NCI-H2029 (cell line): ENCODE measurements at places on chromosomes 3 and 15.

- DNase-seq: no peak
Measured at GRCh38 chr3:155362808-155363689, 69.6 kb upstream of the STRIT1 start.

DNA sequence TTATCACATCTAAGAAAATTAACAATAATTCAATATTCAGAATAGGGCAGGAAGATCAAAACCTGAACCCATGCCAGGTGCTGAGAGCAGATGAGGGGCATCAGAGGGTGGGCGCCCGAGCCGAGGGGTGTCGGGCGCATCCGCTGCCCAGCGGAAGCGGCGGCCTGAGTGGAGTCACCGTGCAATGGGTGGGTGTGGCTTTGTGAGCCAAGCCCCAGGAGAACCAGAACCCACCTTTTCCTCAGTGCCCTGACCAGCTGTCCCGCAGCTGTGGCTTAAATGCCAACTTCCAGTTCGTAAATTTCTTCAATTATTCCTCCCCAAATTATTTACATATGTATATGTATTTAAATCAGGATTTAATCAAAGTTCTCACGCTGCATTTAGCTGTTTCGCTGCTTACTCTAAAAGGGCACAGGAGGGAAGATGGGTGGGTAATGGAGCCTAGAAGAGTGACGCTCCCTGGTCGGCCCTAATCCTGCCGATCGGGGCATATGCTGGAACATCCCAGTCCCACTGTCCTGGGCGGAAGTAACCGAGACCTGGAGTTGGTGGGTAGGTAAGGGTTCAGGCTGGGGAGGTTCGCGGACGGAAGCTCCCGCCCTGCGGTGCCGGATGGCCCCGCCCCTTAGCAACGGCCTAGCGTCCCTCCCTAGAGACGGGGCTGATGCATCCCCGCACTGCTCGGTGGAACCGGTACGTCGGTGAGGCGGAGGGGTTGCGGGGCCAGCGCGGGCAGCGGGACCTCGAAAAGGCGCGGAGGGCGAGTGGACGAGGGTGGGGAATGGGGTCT is 1.3 kb downstream of the DNAH1 start:
- peak; percentile 41 for DNase-seq

DNA sequence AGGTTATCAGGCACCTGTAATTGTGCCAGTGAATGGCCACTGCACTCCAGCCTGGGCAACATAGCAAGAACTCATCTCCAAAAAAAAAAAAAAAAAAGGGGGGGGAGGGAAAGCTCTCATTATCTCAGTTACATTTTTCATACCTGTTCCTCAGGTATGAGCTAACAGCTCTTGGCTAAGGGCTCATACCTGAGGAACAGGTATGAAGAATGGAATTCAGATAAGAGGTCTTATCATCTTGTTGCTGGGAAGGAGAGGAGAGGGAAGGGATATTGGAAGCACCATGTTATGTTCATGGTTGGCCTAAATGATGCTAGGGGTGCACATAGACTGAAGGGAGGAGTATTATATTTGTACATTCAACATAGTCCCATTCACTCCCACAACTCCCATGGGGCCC is 2.6 kb downstream of the SLC15A2 start:
- DNase-seq: no peak

DNA sequence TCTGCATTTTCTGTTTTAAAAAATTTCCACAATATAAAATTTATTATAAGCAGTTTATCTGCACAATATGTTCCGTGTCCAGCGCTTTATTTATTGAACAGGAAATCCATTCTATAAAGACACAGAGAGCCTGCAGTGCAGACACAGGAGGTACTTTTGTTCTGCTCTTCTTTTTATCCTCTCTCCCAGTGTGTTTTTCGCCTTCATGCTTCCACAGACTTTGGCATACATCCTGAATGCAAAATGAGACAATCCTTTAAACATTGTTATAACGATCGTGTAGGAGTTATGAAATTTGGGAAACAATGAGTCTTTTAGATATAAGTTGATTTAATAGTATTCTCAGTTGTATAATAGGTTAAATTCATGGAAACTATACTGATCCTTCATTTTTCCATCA is 749.2 kb downstream of the NAALADL2 start:
- peak; percentile 9 for DNase-seq

DNA sequence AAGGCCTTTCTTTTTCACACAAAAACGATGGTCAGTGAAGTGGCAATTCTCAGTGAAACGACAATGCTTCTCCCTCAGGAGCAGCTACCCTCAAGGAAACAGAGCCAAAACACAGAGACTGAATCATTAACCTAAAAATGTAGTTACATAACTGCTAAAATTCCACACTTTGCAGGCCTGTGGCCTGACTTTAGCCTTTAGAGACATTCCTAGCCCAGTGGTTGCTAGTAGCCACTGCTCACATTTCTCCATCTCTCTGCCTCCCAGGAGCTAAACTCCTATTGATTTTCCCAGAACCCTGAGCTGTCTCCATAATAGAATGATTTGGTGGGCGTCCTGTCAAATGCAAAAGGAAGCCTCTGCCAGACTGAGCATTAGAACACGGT is 630.1 kb upstream of the KCNMB2 start:
- DNase-seq: no peak

DNA sequence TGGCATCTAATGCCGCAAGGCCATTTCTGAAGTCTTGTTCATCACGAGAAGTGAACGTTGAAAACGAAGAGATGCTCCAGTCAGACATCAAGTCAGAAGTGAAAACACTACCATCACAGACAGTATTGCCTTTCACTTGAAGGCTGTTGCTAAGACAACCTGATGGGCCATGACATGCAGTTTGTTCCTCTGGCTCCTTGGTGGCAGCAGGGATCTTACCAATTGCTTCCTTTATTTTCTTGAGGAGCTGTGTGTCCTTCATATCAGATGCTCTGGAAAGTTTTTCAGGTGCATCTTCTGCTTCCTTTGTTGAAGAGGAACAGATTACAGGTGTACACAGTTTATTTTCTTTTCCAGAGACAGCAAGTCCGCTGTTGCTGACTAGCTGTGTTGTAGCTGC is 30.7 kb upstream of the MYLK start:
- DNase-seq: no peak

GRCh38 chr3:123094516-123095313 is 27.9 kb downstream of the PDIA5 start:
- no peak for DNase-seq

GRCh38 chr3:126291537-126291936 is 65.7 kb downstream of the KLF15 start:
- no peak for DNase-seq

GRCh38 chr15:98522127-98522526 is 126.2 kb upstream of the IGF1R start:
- no peak for DNase-seq

DNA sequence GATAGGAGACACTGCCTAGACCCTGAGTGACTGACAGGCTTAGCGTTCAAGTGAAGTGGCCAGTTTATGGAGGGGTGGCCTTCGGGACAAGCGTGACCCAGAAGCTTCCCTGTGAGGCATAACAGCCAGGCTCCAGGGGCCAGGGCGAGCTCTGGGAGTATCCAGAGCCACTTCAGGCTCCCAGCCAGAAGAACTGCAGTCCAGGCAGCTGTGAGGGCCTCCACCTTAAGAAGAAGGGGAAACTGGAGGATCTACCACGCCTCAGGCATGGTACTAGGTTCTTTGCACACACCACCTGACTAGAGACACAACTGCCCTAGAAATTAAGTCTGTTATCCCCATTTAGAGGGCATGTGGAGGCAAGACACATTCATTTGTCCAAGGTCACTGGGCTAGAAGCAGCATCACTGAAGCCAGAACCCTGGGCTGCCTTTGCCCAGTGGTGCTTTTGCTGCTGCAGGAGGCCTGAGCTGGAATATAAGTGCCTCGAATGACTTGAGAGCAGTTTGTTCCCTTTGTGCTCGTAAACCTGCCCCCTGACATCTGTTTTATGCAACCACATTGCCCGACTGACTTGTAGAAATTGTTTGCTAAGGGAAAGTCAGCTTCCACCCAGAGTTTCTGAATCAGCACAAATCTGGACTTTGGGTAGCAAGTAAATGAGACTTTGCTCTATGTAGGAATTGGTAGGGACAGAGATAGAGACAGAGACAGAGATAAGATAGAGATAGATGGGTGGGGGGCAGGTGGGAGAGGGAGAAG is 23.3 kb downstream of the RASGRF1 start:
- no peak for DNase-seq

- no peak for DNase-seq
Measured at GRCh38 chr3:171908731-171909130, 65.6 kb downstream of the TMEM212 start.

DNA sequence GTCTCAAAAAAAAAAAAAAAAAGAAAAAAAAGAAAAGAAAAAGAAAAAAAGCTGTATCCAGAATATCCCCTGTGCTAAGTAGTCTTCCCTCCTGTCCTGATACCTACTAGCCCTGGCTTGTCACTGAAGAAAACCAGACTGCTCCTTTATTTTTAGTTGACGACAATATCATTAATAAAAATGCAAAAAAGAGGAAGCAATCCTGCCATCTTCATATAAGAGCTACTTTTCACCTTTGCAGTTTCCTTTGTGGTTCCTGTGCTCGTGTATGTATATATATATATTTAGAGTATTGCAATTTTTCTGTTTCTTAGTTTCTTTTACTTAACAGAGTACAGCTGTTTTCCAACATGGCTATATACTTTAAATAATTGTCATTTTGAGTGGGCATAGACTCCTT is 13.6 kb downstream of the C3orf20 start:
- no peak for DNase-seq

DNA sequence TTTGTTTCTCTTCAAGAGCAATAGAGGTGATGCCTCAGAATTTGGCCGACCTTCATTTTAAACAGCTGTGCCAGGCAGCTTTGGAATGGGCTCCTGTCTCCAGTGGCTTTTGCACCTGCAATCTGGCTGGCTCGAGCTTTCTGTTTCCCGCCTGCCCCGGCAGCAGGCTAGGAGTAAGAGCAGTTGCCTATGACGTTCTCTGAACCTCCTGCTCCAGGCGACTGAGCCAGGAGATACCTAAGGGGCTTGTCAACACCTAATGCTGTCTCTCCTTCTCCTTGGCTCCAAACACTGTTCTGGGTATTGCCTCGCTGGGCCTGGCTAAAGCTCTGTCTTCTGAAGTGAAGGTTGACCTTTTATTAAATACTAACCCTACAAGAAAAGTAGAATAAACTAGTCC is 229.9 kb downstream of the LRRN1 start:
- no peak for DNase-seq

- DNase-seq: no peak
Measured at GRCh38 chr15:54353726-54354125, 375.5 kb downstream of the UNC13C start.

- no peak for DNase-seq
Measured at GRCh38 chr3:123799544-123800361, 84.4 kb downstream of the MYLK start.

DNA sequence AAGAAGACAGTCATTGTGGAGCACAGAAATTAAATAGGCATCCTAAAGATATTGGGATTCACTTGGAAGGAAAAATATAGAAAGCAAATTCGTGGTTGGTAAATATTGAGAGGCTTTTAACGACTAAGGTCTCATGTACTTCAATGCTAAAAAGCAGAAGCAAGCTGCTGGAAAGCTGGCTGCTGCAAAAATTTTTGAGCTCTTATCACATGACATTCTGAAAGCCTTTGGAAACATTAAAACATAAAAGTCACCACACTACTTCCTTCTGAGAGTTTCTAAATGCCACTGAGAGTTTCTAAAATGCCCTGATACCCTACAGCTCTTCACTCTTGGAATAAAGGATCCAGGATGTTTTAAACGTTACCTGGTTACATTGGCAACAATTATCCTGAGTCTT is 39.0 kb upstream of the CBLB start:
- DNase-seq: no peak

GRCh38 chr3:117287602-117288001 is 578.0 kb downstream of the TUSC7 start:
- DNase-seq: no peak

DNA sequence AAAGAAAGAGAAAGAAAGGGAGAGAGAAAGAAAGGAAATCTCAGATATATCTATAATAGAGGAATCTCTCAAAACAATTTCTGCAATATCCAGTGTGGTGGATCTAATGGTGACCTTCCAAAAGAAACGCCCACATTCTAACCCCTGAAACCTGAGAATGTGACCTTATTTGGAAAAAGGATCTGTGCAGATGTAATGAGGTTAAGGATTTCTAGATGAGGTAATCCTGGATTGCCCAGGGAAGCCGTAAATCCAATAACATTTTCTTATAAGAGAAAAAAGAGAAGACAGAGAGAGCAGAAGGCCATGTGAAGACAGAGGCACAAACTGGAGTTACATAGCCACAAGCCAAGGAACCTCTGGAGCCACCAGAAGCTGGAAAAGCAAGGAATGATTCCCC is 307.6 kb downstream of the ZBTB20 start:
- DNase-seq: peak; percentile 77

DNA sequence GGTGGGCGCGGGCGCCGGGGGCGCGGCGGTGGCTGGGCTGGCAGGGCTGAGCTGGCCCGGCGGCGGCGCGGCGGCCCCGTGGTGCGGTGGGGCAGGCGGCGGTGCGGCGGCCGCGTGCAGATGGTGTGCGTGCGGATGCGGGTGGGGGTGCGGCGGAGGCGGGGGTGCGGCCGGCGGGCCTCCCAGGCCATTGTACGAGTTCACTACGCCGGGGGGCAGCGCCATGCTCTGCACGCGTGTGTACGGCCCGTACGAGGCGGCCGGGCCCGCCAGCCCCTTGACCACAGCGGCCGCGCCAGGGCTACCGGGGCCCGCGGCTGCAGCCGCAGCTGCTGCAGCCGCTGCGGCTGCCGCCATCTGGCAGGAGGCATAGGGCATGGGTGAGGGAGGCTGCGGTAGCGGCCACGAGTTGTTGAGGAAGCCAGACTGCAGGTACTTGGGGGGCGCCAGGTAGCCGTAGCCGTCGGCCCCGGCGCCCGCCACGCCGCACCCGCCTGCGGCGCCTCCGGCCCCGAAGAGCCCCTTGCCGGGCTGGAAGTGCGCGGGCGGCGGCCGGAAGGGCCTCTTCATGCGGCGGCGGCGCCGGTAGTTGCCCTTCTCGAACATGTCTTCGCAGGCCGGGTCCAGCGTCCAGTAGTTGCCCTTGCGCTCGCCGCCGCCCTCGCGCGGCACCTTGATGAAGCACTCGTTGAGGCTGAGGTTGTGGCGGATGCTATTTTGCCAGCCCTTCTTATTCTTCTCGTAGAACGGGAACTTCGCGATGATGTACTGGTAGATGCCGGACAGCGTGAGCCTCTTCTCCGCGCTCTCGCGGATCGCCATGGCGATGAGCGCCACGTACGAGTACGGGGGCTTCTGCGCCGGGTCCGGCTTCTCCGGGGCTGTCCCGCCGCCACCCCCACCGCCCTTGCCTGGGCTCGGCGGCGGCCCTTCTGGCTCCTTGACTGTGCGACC is 951 bp downstream of the FOXL2 start:
- no peak for DNase-seq

DNA sequence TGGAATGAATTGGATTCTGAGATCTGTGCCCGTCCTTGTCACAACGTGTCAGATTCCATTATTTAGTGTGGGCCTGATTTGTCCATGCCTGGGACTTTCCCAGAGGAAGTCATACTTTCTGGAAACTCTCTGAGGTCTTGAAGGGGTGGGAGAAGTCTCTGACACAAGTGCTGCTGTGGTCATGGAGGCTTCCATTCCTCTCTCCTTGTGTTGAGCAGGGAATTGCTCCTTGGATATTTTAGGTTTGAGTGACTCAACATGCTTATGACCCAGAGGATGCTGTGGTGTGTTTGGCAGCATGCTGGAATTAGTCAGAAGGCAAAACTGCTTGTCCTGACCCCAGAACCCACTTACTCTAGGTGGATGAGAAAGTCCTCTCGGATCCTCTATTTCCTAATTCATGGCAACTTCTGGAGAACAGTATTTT is 132.1 kb downstream of the LPP start:
- no peak for DNase-seq
